ENCODE measurements at places on chromosomes 3 and 15. TPM values are rescaled to one million over a fixed set of nuclear protein-coding genes. Genes with fewer than 3 reads are reported as not detected.

DNA sequence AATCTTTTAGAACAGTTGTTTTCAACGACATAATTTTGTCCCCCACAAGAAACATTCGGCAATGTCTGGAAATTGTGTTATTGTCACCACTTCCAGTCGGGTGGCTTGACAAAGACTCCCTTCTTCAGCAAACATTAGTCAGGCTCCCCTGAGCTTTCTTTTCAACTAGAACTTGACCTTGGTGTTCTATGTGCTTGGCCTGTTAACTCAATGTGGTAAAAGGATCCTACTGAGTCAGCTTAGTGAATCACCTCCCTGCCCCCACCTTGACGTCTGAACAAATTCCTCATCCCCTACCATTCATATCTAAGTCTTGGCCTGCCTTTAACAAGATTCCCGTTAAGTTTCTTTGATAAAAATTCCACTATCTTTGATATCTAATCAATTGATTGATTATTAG, 465.0 kb upstream of the ROBO1 start:
- peak; percentile 80 for DNase-seq

GRCh38 chr3:46429671-46430070, 22.6 kb downstream of the CCRL2 start:
- peak; percentile 16 for DNase-seq

GRCh38 chr15:29518442-29518841, 248.8 kb upstream of the NSMCE3 start:
- no peak for DNase-seq

GRCh38 chr15:79265167-79265566, 17.4 kb upstream of the ANKRD34C start:
- DNase-seq, result peak; percentile 25

DNA sequence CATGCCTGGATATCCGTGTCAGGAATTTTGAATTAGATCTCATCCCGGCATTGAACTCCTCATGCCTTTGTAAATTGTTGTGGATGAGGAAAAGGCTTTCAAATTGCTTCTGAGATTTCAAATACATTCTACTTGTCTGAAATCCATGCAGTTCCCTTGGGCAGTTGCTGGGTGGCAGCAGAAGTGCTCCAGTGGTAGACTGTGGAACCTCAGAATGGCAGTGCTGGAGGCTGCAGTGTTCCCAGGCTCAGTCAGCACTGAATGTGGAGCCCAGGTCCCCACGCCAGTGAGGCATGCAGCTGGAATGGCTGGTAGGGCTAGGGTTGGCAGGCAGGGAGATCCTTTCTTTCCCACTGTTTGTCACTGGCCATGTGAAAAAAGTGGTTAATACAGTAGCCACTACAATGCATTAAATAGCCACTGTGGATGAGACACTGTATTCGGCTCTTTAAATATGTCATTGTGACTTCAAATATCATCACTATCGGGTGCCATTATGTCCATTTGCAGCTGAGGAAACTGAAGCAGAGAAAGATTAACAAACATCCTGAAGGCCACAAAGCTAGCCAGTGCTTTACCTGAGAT, 98.6 kb downstream of the TPRG1 start:
- peak; percentile 88 for DNase-seq

The C3orf49 gene
- not detected for total RNA-seq

DNA sequence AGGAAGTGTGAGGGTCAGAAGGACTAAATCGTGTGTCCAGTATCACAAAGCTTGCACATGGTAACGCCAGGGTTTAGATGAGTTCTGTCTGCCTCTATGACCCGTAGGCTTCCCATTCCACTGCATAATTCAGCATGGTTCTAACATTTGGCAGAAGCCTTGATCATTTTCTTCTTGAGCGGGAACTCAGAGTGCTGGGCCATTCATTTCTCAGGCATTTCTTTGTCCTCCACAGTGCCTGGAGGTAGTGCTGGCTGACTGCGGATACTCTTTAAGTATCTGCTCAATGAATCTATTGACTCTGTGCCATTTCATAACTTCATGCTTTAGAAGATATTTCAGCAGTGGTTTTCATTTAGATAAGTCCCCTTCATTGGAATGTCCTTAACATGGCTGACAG, 370.2 kb downstream of the EPHB1 start:
- DNase-seq, result no peak

- peak; percentile 85 for DNase-seq
Measured at GRCh38 chr3:159458010-159458409, 530.6 kb upstream of the IL12A start.

GRCh38 chr3:153855772-153856171, 265.4 kb upstream of the ARHGEF26 start:
- DNase-seq, result peak; percentile 12

- no peak for DNase-seq
Measured at GRCh38 chr15:72217216-72217615, 13.8 kb downstream of the PKM start.

DNA sequence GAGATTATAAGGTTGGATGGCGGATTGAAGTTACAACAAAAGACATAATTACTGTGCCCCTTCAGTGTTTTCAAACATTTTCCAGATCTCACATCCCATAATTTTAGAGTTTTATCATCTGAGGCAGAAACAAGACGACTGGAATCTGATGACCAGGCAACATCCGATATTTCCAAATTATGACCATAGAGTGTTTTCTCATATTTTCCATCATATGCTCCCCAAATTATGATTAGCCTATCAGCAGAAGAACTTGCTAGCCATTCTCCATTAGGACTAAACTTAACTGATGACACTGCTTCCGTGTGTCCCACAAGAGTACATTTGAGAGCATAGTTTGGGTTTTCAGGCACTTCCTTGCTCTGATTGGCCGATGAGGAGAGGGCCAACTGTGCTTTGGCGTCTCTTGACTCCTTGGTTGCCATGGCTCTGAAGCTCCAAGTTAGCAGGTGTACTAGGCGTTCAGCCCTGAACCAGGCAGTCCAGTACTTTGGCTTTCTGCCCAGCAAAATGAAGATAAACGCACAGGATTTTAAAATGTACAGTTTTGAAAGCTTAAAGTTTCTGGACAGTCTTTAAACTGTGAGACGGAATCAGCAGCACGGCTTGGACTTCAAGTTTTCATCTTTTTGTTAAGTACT, 638 bp downstream of the WDR5B start:
- DNase-seq, result peak; percentile 56

DNA sequence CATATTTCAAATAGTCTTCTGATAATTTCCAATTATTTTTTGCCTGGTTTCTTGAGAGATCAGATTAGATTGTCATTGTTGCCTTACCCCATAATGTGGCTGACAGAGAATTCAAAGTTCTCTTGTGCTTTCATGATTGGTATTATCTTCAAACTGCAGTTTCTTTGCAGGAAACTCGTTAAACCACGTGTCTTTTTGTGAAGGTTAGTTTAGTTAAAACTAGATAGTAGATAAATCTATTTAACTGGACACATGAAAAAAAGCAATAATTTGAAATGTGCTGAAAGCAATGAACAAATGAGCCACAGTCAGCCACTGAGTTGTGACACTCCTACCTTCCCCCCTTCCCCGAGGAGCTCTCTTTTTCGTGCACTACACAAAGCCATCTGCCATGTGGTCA, 327.5 kb upstream of the UMPS start:
- DNase-seq, result no peak

The DNAH12 gene
- total RNA-seq, result 0.47 TPM

The GOLGA6D gene
- not detected for total RNA-seq

The POLG gene
- 52.9 TPM for total RNA-seq

- no peak for DNase-seq
Measured at GRCh38 chr3:170383567-170383966, 26.1 kb downstream of the SKIL start.

- peak; percentile 27 for DNase-seq
Measured at GRCh38 chr15:98760112-98760826, 111.9 kb downstream of the IGF1R start.

DNA sequence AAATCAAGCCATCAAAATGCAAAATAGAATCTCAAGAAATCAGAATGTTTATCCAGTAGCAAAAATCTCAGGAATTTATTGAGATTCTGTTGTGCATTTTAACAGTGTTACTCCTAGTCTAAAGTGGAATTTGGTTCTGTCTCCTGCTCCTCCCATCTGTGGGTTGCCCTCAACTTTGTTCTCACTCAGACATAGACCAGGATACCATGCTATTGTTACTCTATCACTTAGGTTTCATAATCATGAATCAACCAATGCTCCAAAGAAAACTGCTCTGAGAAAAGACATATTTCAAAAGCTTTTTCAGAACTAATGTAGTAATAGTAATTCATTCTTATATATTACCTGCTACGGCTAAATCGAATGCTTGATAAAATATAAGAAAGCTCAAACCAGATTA, 274.7 kb downstream of the RBMS3 start:
- DNase-seq, result peak; percentile 8

- DNase-seq, result no peak
Measured at GRCh38 chr15:72227720-72228119, 3.3 kb downstream of the PKM start.

The SI gene
- not detected for total RNA-seq
